ENCODE measurements at places on chromosomes 4 and X.

DNA sequence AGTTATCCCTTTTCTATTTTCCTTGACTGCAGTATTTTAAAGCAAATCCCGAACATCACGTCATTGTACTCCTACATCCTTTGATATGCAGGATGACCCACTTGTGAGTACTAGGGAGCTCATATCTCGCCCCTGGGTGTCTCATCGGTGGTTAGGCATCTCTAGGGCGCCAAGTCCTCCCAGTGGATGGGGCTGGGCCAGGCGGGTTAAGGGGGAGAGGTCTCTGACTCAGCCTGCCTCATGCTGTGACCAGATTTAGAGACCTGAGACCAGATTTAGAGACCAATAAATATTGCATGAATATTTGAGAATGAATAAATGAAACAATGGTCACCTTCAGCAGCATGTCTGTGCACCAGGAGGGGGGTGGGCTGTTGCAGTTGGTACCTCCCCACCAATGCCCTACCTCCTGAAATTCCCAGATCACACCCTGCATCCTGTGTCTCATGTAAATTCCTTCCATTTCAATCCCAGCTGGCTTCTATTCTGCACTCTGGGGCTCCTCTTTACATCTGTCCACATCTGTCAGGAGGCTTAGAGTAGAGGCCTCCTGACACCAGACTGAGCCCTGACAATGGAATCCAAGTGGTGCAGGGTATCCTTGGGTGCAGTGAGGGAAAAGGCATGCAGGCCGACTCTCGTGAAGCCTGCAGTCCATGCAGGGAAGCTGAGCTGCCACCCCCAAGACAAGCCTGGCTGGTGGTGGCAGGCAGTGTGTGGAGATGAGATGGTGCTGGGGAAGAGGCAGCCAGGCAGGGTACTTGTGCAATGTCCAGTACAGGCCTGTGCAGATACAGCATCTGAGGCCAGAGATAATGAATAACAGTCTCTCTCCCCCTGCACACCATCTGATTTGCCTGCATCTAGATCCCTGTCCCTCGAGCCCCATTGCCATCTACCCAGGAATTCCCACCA is 5.2 kb downstream of the APLN start:
- no peak for DNase-seq

GRCh38 chr4:146327859-146328650 is 113.7 kb downstream of the REELD1 start:
- no peak for DNase-seq

GRCh38 chr4:53208753-53209152 is 157.1 kb downstream of the SCFD2 start:
- no peak for DNase-seq

GRCh38 chr4:168803732-168804131 is 206.3 kb downstream of the CBR4 start:
- no peak for DNase-seq

GRCh38 chrX:72466493-72466892 is 106.2 kb downstream of the HDAC8 start:
- DNase-seq: no peak

- DNase-seq: no peak
These were observed 265.9 kb downstream of the ADAMTS3 start for GRCh38 chr4:72302981-72303704.

All from left hindlimb (tissue), 1 donor.